ENCODE measurements at places on chromosomes 3 and 15. TPM values are rescaled to one million over a fixed set of nuclear protein-coding genes. Genes with fewer than 3 reads are reported as not detected.

- no peak for DNase-seq
Observed at GRCh38 chr3:138995706-138996105, 10.4 kb downstream of the PRR23A start.

- DNase-seq = peak; percentile 76
Observed at GRCh38 chr3:108410531-108410984, 99.8 kb downstream of the MYH15 start.

- no peak for DNase-seq
Observed at GRCh38 chr3:190532731-190533203, 18.9 kb downstream of the IL1RAP start.

Gene PIF1
- 5.9 TPM for total RNA-seq

Gene PAQR9
- not detected for total RNA-seq

DNA sequence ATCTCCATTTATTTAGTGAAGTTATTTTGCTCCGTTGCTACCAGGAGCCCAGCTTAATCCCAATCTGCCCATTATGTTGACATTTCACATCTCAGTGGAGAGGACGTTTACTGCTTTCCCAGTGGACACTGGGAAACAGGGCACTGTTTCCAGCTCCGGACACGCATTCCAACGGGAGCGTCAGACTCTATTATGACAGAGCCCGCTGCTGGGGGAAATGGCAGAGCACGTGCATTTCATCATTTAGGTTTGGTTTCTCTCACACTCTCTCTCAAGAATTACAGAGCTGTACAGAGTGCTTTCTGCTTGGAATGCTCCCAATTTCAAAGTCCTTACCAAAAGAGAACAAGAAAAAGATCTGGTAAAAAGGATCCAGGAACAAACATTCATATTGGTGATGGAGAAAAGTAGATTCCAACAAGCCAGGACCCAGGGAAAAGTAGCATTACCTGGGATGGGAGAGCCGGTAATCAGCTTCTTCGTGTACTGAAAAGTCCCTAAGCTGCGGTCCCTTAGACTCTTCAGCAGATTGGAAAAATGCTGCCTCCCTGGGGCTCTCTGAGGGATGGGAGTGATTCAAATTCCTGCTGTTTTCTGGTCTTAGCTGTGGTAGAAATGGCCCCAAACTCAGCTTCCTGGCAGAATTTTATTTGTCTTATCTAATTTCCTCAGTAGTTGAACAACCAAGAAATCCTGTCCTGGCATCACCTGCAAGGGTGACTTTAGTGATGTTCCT lies 136.0 kb upstream of the THBS1 start:
- no peak for DNase-seq

DNA sequence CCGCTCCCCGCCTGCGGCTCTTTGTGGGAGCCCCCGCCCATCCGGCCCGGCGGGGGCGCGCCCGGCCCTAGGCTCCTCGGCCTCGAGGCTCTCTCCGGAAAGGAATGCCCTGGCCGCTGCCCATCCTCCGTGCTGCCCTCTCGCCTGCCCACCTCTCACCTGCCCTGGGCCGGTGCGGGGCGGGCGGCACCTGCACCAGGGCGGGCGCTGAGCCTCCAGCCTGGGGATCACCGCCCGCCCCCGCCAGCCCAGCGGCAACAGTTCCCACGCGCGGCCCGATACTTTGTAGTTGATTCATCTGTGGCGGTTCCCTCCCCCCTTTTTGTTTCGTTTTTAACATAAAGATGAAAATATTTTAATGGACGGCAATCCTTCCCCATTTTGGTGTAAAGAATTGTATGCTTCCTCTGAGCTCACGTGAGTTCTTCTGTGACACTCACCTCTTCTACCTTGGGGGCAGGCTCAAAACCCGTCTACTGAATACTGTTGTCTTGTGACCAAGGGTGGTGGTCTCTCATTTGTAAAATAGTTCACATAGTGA lies 1.9 kb downstream of the KLF13 start:
- DNase-seq = no peak

Gene WDR72
- not detected for total RNA-seq

DNA sequence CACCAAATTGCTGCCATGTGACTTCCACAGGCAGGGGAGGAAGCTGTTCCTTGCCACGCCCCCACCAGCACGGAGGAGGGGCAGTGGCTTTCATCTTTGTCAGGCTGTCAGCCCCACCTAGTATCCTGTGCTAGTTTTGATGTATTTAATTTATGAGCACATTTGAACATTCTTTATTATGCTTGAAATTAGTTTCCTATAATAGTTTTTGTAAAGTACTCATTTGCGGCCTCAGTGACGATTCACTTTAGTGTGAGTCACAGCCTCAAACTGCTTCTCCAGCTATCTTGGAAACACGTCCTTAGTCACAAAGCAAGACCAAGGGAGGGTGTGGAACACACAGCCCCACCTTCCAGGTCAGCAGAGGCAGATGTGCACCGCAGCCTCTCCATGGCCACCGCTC lies 239.9 kb upstream of the ATP10A start:
- no peak for DNase-seq

DNA sequence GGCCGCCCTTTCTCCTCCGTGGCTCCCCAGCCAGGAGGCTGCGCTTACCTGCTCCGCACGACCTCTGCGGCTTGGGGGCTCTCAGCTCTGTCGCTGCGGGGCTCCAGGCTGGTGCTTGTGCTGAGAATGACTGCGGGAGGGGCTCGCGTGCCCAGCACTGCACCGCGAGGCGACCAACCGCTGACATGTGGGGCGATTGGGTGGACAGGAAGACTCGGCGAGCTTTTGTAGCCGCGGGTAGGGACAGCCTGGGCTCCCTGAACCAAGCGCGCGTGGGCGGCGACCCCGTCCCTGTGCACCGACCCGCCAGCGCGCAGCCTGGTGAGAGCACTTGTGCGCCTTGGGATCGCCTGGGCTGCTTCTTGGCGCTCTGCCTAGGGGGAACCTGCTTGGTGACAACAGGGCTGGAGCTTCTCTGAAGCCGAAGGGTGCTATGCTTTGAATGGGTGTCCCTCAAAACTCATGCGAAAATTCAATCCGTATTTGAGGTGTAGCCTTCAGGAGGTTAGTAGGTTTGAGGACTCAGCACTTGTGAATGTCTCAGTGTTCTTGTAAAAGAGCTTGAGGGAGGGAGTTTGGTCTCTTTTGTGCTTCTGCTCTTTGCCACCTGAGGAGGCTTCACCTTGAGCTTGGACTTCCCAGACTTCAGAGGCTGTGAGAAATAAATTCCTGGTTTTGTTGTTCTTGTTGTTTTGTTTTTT lies 50.4 kb downstream of the IL12A start:
- DNase-seq = no peak

- DNase-seq = no peak
Observed at GRCh38 chr15:61639491-61639890, 410.4 kb upstream of the RORA start.

DNA sequence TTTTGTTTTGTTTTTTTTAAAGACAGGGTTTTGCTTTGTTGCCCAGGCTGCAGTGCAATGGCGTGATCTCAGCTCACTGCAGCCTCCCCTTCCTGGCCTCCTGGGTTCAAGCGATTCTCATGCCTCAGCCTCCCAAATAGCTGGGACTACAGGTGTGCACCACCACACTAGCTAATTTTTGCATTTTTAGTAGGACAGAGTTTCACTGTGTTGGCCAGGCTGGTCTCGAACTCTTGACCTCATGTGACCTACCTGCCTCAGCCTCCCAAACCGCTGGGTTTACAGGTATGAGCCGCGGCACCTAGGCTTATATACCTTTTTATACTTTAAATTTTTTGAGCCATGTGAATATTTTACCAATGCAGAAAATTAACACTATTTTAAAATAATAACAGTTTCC lies 56.9 kb upstream of the HERC1 start:
- DNase-seq = no peak

DNA sequence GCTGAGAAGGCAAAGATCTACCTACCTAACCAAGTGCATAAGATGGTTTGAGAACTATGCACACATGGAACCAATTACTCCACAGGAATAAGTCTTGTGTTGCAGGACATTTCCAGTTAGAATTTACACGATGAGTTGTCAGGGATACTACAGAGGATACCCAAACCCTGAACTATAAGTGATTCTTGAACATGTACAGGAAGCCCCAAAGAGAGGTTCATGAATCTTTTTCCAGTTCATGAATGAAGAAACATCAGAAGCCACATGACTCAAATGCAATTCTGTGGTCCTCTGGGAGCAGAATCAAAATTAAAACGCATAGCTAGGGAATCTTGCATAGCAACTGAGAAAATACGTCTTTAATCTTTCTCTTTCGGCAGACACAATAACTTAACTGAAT lies 114.1 kb upstream of the LMCD1 start:
- no peak for DNase-seq
